ENCODE measurements at places on chromosomes 6 and 20. TPM values are rescaled to one million over a fixed set of nuclear protein-coding genes. Genes with fewer than 3 reads are reported as not detected.

PAX1 gene
- polyA plus RNA-seq = not detected

COX4I2 gene
- polyA plus RNA-seq = 6.9 TPM

DEFB115 gene
- not detected for polyA plus RNA-seq

PSORS1C1 gene
- 2.1 TPM for polyA plus RNA-seq

HSPA12B gene
- 8.7 TPM for polyA plus RNA-seq

LY6G6C gene
- not detected for polyA plus RNA-seq

CD83 gene
- polyA plus RNA-seq = 15.4 TPM

ESR1 gene
- 1.1 TPM for polyA plus RNA-seq
